Adrenal gland (tissue), 19 donors: ENCODE measurements at places on chromosomes 16 and 17. TPM values are rescaled to one million over a fixed set of nuclear protein-coding genes. Genes with fewer than 3 reads are reported as not detected.

JPH3 gene
- 0.66 TPM for total RNA-seq

TP53TG3 gene
- total RNA-seq = not detected

DNA sequence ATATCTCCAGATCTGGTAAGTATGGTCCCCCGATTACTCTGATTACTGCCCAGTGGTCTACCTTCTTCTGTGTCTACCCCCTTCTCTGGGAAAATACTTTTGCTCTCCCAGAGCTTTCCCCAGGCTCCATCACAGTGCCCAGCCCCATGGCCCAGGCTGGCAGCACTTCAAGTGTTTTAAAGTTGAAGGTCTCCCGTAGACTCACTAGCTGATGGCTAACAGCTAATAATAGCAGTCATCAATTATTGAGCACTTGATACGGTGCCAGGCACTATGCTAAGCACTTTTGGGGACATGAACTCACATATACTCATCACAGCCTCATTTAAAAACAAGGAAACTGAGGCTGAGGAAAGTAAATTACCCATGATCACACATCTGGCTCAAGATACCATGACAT, 33.4 kb downstream of the DCUN1D3 start:
- no peaks in the 10 kb centered on the region for H3K36me3 ChIP-seq
- H3K27ac ChIP-seq = peak overlapping the region; percentile 50
- H3K4me3 ChIP-seq = no peak overlapping the region
- H3K4me1 ChIP-seq = peaks cover 77% of the 10 kb centered on the region
- peak; percentile 82 for DNase-seq

DNA sequence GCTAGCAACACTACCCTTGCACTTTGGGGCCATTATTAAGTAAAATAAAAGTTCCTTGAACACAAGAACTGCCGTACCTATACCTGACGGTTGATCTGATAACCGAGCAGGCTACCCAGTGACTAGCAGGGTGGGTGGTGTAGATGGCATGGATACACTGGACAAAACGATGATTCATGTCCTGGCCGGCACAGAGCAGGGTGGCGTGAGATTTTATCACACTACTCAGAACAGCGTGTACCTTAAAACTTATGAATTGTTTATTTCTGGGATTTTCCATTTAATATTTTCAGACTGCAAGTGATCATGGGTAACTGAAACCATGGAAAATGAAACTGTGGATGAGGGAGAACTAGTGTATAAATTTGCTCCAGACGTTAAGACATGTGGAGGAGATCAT, 41.0 kb upstream of the MSI2 start:
- no peaks in the 10 kb centered on the region for H3K27me3 ChIP-seq
- peak; percentile 76 for DNase-seq
